ENCODE measurements at places on chromosomes 3 and 15.

- DNase-seq, result no peak
Observed at GRCh38 chr3:20747741-20748140, 561.7 kb upstream of the SGO1 start.

- DNase-seq, result no peak
Observed at GRCh38 chr3:88038566-88038965, 20.2 kb downstream of the CGGBP1 start.

DNA sequence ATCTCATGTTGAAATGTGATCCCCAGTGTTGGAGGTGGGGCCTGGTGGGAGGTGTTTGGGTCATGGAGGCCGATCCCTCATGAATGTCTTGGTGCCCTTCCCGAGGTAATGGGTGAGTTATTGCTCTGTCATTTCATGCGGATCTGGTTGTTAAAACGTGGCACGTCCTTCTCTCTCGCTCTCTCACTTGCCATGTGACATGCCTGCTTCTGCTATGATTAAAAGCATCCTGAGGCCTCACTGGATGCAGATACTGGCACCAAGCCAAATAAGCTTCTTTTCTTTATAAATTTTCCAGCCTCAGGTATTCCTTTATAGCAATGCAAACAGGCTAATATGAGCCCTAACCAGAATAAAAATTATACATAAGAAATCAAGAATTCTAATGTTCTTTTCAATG is 31.7 kb upstream of the HACD2 start:
- no peak for DNase-seq

- DNase-seq, result no peak
Observed at GRCh38 chr3:12541625-12542024, 3.7 kb downstream of the MKRN2OS start.

- no peak for DNase-seq
Observed at GRCh38 chr15:93553167-93553935, 464.3 kb upstream of the RGMA start.

DNA sequence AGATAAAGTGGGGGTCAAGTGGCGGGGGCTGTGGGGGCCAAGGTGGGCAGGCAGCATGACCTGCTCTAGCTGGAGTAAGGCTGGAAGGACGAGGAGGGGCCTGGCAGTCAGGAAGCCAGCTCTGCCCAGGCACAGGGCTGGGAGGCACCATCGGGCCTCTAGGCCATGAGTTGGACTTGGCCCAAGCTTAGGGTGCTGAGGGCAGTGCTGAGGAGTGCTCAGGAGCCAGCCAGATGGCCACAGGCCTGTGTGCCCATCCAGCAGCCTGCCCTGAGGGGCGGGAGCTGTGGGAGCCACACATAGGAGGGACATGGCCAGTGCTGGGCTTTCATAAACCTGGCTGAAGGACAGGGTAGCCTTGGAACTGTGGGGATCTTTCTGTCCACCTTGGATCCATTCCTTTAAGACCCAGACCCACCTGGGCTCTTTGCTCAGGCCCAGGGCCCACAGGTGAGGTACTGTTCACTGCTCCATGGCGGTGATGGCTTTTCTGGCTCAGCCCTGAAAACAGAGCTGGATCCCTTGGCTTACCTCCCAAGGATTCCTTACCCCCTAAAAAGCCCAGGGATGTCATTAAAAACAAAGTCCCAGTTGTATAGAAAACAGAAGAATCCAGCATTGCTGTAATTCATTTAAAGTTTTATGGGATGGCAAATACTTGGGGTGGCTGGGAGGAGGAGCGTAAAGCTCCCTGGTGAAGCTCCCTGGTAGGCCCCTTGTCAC is 137.0 kb downstream of the DNAJB8 start:
- DNase-seq, result no peak

- no peak for DNase-seq
Observed at GRCh38 chr3:55521064-55521737, 34.1 kb upstream of the WNT5A start.

GRCh38 chr3:183306798-183307671 is 54.0 kb downstream of the B3GNT5 start:
- peak; percentile 66 for DNase-seq

DNA sequence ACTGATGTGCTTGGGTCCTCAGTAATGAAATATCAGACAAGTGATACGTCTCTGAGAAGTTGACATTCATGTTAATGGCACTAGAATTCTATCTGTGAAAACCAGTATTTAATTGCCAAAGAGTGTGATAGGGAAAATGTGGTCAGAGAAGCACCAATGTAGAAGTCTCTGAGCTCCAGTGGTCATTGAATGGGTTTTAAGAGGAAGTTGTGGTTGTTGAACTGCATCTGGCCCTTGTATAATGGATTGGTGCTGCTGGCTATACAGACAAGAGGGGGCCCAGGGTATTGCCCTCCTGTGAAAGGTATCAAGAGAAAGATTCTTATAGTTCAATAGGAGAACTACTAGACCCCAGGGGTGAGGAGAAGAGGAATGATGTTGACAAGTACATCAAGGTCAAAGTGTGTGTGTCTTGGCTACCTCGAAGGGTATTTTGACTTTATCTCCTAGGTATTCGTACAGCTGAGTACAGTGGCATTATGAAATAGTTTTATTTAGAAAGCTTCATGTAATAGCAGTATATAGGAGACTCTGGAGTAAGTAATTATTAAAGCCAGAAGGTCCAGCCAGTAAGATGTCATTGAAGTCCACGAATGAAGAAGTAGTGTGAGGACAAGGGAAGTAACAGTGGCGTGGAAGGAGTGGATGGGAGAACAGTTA is 47.1 kb downstream of the CHD2 start:
- no peak for DNase-seq

DNA sequence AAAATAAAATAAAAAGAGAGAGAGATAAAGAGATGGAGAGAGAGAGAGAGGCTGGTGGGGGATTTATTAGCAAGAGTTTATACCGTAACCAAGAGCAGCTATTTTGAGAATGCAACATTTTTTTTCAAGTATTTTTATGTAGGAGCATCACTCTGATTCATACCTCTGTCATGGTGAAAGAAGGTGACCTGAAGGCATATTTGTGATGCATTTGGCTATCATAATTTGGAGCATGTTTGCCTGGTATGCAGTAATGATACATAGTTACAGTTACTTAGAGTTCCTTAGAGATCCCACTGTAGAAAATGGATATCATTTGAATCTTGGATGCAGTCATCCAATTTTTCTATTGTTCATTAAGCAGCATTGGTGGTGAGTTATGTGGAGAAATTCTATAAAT is 1472.4 kb downstream of the SI start:
- DNase-seq, result no peak

GRCh38 chr3:150345021-150345538 is 63.0 kb upstream of the TSC22D2 start:
- DNase-seq, result no peak

DNA sequence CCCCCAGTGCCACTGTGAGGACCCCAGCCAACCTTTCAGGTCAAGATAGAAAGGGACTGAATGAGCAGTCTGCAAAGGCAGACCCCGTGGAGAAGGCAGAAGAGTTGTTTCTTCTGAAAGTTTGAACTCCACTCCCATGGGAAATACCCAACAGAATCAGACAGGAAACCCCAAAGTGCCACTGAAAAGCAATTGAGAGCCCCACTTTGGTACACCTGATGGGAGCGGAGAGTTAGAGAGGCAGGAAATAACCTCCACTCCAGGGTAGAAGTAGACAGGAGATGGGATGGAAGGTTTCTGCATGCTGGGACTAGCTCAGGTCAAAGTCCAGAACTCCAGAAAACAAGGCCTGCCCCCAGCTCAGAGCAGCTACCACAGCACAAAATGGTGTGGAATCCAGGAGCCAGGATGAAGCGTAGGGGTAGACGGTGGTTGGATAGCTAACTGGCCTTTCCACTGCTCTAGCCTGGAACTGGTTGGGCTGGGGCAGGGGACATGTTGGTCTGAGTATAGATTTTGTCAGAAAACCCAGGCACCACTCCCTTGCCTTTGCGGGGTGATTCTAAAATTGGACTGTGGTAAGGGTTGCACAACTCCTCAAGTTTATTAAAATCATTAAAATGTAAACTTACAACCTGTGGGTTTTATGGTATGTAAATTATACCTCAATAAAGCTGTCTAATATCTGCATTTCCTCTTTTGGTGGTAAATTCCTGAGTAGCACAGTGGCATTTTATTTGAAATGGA is 1.9 kb upstream of the RAB43 start:
- DNase-seq, result no peak

GRCh38 chr3:84223512-84223911 is 735.3 kb upstream of the CADM2 start:
- DNase-seq, result no peak

DNA sequence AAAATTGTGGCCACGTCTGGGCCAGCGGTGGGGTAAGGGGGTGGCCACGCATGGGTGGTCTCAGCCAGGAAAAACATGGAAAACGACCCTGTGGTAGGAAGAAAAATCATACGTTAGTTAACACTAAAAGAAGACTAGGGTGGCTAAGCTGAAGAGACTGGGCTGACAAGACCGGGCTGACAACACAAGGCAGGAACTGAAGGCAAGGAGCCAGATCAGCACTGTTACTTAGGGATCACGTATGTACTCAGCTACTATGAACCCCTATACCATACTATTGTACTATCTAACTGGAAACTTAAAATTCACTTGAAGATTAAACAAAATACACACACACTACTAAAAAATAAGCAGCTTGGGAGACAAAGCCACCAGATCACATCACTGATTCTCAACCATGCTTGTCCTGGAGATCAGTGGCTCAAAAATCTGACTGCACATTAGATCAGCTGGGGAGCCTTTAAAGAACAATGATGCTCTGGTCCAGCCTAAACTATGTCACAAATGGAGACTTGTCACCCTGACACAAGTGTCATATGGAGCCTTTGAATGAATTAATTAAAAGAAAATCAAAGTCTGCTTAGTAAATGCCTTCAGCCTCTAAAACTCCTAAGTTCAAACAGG is 442.2 kb downstream of the SHQ1 start:
- DNase-seq, result no peak

GRCh38 chr3:29649815-29650547 is 369.1 kb downstream of the RBMS3 start:
- DNase-seq, result no peak

DNA sequence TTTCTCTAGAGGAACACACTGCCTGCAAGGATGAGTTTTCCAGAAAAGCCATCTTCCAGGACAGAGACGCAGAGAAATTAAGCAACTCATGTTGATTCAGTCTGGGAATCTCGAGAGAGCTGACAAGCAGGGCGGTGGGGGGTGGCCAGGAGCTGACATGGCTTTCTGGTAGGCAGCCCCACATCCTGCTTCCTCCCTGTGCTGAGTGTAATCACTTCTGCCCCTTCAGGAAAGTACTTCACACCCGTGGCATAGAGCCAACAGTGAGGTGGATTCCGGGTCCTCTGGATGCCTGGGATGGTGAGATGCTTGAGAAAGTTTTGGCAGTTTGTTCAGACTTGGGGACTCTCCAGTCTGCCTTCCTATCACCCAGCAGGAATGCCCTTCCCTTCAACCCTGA is 221.1 kb downstream of the SLCO3A1 start:
- no peak for DNase-seq

- no peak for DNase-seq
Observed at GRCh38 chr15:83991163-83991562, 244.4 kb upstream of the GOLGA6L4 start.

All from activated CD8-positive, alpha-beta memory T cell treated with anti-CD3 and anti-CD28 coated beads for 24 hours (primary cell).